Inflammatory macrophage treated with lipopolysaccharide for 1 hour (primary cell): ENCODE measurements at places on chromosomes 2 and 18.

DNA sequence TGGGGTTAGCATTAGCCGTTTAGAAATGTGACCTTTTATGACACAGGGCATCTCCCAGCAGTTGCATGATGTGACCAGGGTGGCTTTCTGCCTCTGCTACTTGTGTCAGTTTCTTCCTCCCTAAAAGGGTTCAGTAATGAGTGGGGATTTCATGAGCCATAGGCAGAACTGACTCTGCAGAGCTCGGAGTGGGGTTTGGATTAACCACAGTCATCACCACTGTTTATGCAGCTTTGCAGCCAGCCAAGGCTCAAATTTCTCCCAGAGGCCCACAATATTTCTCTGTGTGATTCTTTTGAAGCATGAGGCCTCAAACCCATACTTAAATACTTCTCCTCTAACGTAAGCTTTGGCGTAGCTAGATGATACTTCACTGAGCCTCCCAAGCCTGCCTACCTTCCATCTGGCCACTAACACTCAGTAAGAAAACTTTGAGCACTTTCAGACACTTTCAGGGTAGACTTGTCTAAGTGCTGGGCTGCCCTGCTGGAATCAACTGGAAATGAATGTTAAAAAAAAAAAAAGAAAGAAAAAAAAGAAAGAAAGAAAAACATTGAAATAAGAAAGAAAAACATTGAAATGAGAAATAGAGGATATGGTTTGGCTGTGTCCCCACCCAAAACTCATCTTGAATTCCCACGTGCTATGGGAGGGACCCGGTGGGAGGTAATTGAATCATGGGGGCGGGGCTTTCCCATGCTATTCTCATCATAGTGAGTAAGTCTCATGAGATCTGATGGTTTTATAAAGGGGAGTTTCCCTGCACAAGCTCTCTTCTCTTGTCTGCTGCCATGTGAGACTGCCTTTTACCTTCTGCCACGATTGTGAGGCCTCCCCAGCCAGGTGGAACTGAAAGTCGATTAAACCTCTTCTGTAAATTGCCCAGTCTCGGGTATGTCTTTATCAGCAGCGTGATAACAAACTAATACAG is 11.5 kb upstream of the LAPTM4A start:
- peak; percentile 28 for DNase-seq

DNA sequence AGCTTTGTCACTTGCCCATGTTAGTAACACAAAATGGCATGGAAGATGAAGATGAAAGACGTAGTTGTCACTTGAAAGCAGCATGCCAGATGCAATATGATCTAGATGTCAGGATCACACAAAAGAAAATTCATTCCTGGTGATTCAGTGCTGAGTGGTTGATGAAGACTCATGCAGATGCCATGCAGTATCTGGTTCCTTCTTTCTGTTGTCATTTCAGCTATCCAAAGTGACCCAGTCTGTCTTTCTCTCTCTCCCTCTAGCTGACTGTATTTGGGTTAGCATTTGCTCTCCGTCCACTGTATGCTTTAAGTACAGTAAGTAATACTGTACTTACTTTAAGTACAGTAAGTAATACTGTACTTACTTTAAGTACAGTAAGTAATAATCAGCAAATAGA is 50.4 kb downstream of the TTN start:
- no peak for DNase-seq

- no peak for DNase-seq
These were observed 11.7 kb upstream of the GORASP2 start for GRCh38 chr2:170917219-170917913.

DNA sequence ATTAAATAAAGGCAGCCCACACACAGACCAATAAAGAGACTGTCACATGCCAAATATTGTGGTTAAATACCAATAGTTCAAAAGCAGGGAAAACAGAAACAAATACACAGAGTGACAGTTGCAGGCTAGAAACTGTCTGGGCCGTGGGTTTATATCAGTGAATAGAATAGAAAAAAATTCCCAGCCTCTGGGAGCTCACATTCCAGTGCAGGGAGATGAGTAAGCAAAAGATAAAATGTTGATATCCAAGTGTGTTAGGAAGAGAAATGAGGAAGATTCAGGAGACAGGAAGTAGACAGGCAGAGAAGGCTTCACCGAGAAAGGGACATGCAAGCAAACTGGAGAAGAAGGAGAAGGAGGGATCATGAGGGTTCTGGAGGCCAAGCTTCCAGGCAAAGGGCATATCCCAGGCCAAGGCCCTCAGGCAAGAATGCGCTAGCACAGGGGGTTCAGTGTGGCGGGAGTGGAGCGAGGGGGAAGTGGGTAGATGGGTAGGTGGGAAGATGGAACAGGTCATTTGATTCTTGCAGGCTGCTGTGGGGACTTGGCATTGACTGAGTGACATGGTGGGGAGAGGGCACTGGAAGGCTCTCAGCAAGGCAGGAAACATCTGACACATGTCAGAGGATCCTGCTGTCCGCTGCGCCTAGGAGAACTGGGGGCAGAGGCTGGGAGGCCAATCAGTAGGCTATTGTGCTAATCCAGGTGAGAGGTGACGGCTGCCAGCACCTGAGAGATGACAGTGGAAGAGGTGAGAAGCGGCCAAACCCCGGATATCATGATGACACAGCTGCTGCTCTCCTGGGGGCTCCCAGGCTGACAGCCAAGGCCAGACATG is 89.2 kb downstream of the ZBTB7C start:
- DNase-seq = no peak

DNA sequence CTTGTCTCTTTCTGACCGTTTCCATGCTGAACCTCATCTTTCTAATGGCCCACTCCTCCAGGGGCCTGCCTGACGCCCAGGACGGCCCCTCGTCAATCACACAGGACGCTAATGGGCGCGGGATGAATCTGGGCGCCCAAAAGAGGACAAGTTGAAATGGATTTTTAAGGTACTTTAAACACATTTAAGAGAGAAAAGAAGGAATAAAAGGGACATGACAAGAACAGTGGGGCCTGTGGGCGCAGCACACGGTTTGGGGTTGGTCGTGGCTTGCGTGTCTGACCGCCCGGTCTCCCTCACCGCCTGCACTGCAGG is 607 bp upstream of the UBE2F start:
- no peak for DNase-seq

DNA sequence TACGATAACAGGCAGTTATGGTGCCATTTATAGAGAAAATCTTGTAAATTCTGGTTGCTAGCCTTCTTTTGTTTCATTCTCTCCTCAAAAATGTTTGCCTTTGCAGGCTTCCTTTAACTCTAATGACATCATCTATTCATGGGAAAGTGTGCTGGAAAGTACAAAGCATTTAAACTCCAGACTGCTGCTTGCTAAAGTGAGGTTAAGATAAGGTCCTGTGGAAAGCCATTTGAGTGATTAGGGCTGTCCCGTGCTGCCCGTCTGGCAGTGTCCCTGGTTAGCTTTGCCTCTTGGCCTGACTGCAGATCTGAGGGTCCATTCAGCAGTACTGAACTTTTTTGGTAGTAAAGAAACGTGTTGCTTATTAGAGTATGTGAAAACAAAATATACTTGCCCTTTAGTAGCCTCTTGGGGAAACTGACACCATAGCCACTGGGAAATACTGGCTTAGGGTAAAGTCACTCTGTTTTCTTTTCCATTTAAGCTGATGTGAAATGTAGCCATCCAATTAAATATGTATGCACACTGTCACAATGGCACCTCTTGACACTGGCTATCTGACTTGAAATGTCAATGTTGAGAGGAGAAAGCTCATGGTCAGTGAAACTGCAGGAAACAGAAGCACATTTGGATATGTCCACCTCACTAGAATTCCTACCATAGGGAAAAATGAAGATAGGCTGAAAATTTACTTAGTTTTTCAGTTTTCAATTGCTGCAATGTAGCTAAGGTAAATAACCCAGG is 321.5 kb downstream of the SLC8A1 start:
- no peak for DNase-seq

DNA sequence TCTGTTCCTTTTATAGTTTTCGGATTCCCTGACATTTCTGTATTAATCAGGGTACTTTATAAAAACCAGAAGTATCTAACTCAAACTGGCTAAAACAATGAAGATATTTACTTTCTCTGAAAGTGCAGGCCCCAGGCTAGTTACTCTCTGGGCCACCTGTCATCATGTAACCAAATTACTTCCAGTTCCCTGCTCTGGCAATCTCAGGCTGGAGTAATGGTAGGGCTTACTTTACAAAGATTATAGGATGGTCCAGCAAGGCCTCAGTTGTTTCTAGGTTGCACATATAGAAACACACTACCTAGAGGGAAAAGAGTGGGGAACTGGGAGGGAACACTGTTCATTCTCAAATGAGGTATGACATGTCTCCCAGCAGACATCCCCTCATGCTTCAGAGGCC is 74.8 kb downstream of the CHST9 start:
- no peak for DNase-seq

- no peak for DNase-seq
These were observed 191.2 kb upstream of the SESTD1 start for GRCh38 chr2:179455824-179456223.

GRCh38 chr2:215711471-215712034 is 275.7 kb upstream of the FN1 start:
- peak; percentile 47 for DNase-seq

DNA sequence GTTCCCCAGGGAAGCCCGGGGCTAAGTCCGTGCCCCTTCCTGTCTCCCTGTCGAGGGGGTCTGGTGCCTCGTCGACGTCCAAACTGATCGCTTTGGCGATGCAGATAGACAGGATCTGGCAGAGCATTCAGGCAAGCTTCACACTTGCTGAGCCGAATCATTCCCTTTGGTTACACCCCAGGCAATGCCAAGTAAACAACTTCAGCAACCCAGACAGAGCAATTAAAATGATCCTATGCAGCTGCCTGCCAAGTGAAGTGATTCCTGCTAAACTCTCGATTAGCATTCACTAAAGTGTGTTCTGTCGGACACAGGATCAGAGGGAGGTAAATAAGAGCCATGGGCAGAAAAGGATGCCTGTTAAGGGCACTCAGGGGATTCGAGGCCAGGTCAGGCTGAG is 108.2 kb upstream of the RAB12 start:
- DNase-seq = no peak

GRCh38 chr2:178070824-178071223 is 1.8 kb downstream of the PDE11A start:
- no peak for DNase-seq

DNA sequence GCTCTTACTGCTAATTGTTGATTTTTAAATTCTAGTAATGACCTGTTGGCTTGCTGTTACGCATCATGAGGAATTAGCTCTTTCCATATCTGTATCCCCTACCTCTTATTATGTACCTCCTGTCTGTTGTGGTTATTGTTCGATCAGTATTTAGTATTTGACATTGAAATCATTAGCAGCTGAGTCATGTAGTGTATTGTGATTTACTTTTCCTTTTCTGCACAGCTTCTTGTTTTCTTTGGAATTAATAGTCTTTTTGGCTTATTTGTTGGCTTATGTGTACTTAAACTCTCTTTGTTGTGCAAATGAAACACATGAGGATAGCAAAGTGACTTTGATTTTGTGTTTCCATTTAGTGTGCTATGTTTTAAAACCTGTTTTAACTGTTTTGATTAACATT is 4.3 kb downstream of the EPB41L5 start:
- DNase-seq = no peak

DNA sequence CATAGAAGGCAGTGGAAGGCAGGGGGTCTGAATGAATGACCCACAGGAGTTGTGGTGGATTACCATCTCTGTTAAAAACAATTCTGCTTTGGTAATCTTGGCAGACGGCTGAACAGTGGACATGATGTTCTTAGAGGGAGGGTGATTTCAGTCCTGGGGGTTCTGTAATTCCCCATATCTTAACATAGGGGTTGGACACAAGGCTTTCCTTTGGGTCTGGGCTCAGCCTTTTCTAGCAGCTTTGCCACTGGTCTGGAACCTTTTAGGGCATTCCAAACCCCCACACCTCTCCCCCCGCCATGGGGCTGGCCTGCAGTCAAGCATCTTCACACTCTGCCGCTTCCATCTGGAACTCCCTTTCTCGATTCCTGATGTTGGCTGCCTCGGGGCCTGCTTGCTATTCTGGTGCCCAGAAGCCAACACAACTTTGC is 50.3 kb downstream of the RPL37A start:
- DNase-seq = no peak

DNA sequence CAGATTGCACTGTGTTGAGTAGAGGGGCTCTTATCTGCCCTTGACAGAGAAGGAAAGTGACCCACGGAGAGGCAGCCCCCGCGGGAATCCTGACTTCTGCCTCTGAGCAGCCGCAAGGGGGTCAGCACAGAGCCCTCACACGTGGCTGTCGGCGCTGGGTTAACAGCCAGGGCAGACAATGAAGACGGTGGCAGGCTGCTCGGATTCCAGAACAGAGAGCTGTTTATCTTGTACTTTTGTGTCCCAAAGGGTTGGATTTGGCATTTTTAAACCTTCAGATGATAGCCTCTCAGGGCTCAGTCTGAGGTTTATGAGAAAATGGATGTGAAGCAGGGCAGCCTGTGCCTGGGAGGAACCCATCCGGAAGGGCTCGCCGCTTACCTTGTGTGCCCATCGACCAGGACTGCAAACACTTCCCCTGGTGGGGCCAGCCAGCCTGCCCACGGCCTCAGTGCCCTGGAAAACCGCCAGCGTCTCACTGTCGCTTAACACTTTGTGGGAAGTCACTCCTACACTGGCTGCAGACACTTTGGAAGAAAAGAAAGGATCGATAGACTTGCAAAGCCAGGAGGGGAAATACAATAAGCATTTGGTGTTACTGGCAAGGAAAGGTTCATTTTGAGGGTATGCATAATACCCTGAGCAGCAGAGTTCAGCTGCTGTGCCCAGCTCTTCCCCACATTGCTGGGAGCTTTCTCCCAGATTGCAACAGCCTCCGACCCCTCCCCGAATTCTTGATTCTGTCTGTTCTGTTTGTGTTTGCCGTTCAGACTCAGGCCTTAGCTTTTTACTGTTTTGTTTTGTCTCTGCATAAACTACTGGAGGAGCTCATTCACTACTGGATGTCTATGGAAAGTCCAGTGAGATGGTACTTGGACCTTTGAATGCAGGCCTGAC is 325.3 kb upstream of the MYT1L start:
- DNase-seq = no peak

- no peak for DNase-seq
These were observed 39.7 kb downstream of the SMAD7 start for GRCh38 chr18:48910972-48911545.

DNA sequence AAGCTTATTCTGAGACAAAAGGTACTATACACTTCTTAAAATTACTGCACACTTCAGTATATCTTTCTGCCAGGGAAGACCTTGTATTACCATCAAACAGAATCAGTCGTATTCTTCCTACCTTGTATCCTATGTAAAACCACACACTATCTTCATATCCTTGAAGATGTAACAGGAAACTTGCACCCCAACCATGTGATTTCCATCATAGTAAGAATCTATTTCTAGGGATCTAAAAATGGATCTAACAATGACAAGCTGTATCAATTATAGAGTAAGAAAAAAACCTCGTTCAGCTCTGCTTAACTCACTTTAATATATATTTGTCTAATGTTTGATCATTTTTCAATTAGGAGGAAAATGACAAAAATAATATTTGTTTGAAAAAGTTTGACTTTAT is 60.2 kb downstream of the WDR75 start:
- DNase-seq = no peak

GRCh38 chr2:123656590-123656989 is 368.5 kb upstream of the CNTNAP5 start:
- no peak for DNase-seq

DNA sequence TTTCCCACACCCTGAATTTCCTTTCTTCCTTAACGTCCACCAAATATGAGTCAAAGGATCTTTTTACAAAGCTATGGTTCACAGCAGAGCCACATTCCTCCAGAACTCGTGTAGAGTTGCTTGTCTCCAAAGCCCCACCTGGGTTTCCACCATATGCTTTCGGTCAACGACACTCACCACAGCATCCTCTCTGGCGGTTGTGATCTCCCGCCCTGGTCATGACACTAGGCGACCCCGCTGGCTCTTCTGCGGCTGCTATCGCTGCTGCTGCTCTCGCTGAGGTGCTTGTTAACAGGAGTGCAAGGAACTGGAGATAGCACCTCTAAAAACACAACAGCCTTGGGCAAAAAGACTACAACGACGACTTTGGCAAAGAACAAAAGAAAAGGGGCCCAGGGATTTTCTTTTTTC is 340 bp downstream of the SLC40A1 start:
- no peak for DNase-seq
